ENCODE measurements at places on chromosomes 7 and 10. TPM values are rescaled to one million over a fixed set of nuclear protein-coding genes. Genes with fewer than 3 reads are reported as not detected.

GRCh38 chr10:35768011-35768410 is 125.9 kb upstream of the FZD8 start:
- H3K4me1 ChIP-seq, result no peaks in the 10 kb centered on the region
- DNase-seq, result no peak
- H3K27ac ChIP-seq, result no peak overlapping the region
- H3K4me3 ChIP-seq, result no peak overlapping the region

DNA sequence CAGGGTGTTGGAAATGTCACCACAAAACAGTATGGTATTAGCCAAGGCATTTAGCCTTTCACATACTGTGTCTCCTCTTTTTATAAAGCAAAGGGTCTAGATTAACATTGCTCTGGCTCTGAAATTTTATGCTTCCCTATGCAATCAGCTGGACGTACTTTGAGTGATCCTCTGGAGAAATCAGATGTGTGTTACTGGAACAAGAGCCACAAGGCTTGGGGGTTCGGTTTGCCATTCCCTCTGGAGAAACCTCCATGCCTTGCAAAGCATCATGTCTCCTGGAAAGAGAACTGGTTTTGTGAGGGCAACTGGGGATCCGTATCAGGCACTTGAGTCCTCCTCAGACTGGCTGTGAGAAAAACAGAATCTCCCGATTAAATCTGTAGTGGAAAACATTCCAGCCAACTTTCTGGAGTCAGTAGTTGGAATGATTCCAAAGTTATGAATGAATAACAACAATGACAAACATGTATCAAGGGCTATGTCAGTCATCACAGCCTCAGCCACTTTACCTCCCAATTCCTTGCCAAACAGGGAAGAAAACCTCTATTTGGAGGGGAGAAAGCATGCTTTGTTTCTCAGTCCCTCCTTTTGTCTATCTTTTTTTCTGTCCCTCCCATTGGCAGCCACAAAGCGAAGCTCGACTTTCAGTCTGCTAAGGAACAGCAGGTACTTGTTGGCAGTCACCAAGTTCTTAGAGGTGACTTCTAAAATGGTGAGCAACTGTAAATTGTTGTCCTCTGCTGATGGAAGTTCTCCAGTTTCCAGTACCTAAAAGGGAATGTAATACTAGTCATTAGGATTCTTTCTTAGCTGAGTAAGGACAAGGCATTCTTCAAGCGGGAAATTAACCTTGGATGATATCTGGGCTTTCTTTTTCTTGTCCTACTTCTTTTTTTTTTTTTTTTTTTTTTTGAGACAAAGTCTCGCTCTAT is 864.8 kb upstream of the AUTS2 start:
- H3K27me3 ChIP-seq, result 0 out of 2 replicates have a peak, but pooled peaks cover 4% of the 10 kb centered on the region
- H3K36me3 ChIP-seq, result no peaks in the 10 kb centered on the region
- peaks cover 46% of the 10 kb centered on the region for H3K4me1 ChIP-seq
- H3K27ac ChIP-seq, result no peak overlapping the region
- DNase-seq, result no peak

GRCh38 chr10:34762603-34763299 is 52.3 kb downstream of the PARD3 start:
- H3K36me3 ChIP-seq, result no peaks in the 10 kb centered on the region
- H3K4me3 ChIP-seq, result no peak overlapping the region

DNA sequence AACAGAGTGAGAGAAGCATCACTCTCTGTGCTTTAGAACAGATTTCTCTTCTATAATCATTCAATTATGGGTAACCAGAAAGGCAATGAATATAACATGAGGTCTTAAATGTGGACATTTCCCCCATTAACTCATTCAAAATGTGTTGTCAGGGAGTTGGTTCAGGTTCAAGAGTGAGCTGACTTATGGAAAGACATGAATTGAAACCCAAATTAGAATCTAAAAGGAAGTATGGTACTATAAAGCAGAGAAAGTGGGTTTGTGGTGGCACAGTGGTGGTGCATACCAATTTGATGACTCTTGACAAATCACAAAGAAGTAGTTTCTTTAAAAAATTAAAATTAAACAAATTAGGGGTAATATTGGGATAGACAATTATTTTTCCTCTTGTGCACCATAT is 114.6 kb upstream of the MEOX2 start:
- no peak overlapping the region for H3K27ac ChIP-seq
- DNase-seq, result no peak
- no peaks in the 10 kb centered on the region for H3K4me1 ChIP-seq

GRCh38 chr7:159075563-159076238 is 69.0 kb downstream of the VIPR2 start:
- peaks cover 88% of the 10 kb centered on the region for H3K27me3 ChIP-seq
- no peaks in the 10 kb centered on the region for H3K4me1 ChIP-seq
- H3K4me3 ChIP-seq, result no peak overlapping the region
- no peaks in the 10 kb centered on the region for H3K36me3 ChIP-seq
- DNase-seq, result no peak

GRCh38 chr7:96824686-96825085 is 115.0 kb upstream of the SEM1 start:
- DNase-seq, result no peak
- no peak overlapping the region for H3K27ac ChIP-seq
- peaks cover 7% of the 10 kb centered on the region for H3K4me1 ChIP-seq
- H3K27me3 ChIP-seq, result no peaks in the 10 kb centered on the region
- H3K36me3 ChIP-seq, result no peaks in the 10 kb centered on the region

DNA sequence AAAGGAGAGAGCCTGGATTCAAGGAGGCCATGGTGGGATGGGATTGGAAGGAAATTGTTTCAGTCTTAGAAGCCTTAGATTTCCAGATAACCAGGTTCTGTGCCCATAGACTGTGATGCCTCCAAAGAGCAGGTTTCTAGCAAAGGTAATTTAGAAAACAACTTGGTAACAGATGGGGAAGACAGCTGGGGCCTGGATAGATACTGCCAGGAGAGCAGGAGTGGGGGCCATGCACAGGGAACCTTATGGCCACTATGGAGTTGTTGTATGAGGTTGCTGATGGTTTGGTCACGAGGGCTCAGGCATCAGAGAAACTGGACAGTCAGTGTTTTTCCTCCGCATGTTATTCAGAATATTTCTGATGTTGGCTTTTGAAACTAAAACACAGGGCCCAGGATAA is 901.9 kb downstream of the LRMDA start:
- H3K4me3 ChIP-seq, result no peak overlapping the region
- no peaks in the 10 kb centered on the region for H3K27me3 ChIP-seq
- peaks cover 29% of the 10 kb centered on the region for H3K4me1 ChIP-seq
- no peak overlapping the region for H3K27ac ChIP-seq

- no peak overlapping the region for H3K4me3 ChIP-seq
- no peak for DNase-seq
- no peaks in the 10 kb centered on the region for H3K4me1 ChIP-seq
- no peak overlapping the region for H3K27ac ChIP-seq
Measured at GRCh38 chr7:119905495-119905894, 367.5 kb upstream of the KCND2 start.

GRCh38 chr7:157553256-157553655 is 216.5 kb downstream of the DNAJB6 start:
- H3K36me3 ChIP-seq, result no peaks in the 10 kb centered on the region
- H3K4me1 ChIP-seq, result no peaks in the 10 kb centered on the region
- no peak for DNase-seq
- H3K27ac ChIP-seq, result no peak overlapping the region

DNA sequence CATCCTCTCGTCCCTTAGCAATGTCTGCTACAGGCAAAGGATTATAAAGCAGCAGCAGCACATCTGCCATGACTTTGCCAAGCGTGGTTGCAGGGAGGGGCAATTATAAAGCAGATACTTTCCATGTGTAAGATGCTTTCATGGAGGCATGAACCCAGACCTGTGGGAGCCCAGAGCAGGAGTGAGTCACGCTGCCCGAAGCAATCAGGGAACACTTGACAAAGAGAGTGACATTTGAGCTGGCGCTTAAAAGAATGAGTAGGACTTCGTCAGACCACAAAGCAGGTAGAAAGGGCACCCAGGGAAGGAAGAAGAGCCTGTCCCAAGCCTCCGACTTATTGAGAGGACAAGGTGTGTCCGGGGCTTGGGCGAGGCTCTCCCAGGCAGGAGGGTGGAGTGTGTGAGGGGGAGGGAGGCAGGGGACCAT is 147.2 kb downstream of the MYOF start:
- peak overlapping the region; percentile 83 for H3K27ac ChIP-seq
- peak; percentile 87 for DNase-seq
- no peaks in the 10 kb centered on the region for H3K27me3 ChIP-seq

DNA sequence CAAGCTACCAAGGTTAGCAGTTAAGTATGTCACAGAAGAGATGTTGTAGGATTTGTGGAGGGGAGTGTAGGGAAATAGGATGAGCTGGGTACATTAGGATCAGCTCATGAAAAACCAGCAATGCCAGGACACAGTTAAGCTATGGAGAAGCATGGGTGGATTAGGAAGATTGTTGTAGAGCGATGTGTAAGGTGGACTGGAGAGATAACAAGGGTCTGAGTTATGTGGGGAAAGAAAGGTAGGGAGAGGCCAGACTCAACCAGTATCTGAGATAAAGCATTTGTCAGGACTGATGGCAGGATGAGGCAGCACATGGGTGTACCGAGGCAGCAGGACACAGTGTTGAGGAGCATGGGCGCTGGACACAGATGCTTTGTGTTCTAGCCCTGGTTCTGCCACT is 85.4 kb upstream of the PRR15 start:
- no peaks in the 10 kb centered on the region for H3K27me3 ChIP-seq
- H3K4me1 ChIP-seq, result no peaks in the 10 kb centered on the region
- no peak for DNase-seq
- H3K4me3 ChIP-seq, result no peak overlapping the region
- no peak overlapping the region for H3K27ac ChIP-seq
- no peaks in the 10 kb centered on the region for H3K36me3 ChIP-seq

DNA sequence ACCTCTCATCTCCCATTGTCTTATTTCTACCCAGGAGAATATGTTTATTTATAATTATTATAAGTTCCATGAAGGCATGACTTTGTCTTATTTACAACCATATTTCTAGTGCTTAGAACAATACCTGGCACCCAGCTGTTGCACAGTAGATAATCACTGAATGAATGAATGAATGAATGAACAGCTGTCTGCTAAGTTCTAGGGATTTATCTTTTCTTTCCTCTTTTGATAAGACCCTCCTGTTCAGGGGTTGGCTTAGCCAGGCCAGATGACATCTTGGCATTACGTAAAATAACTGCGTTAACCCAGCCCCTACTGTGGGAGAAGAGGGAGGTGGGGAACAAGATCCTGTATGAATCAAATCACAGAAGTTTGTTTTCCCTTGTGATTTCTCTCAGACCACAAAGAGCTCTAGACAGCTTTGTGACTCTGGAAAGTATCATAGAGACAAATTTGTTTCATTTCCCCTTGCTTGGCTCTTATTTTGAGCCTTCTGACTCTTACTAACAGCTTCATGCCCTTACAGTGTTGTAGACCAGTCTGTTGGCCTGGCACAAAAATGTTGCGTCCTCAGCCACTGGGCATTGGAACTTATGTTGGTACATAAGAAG is 8.4 kb downstream of the ZNF862 start:
- no peaks in the 10 kb centered on the region for H3K36me3 ChIP-seq
- DNase-seq, result no peak
- H3K27ac ChIP-seq, result no peak overlapping the region
- no peaks in the 10 kb centered on the region for H3K4me1 ChIP-seq
- no peaks in the 10 kb centered on the region for H3K27me3 ChIP-seq

DNA sequence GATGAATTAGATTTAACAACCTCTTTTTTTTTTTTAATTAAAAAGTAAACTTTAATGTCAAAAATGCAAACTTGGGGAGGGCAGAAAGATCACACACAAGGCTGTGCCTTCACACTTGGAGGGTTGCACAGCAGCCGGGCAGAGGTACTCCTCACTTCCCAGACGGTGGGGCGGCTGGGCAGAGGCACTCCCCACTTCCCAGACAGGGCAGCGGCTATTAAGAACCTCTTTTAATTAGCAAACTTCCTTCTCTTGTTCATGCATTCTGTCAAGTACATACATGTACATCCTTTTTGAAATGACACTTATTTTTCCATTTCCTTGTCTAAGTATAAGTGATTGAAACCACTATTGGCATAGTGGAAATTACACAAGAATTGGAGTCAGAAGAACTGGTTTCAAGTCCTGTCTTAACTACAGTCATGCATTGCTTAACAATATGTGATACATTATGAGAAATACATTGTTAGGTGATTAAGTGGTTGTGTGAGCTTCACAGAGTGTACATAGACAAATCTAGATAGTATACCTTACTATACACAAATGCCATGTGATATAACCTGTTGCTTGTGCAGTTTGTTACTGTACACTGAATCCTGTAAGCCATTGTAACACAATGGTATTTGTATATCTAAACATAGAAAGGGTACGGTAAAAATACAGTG is 26.5 kb downstream of the BTRC start:
- no peaks in the 10 kb centered on the region for H3K27me3 ChIP-seq
- H3K4me3 ChIP-seq, result no peak overlapping the region
- peak overlapping the region; percentile 68 for H3K27ac ChIP-seq
- DNase-seq, result no peak
- H3K36me3 ChIP-seq, result no peaks in the 10 kb centered on the region
- peaks cover 13% of the 10 kb centered on the region for H3K4me1 ChIP-seq

DNA sequence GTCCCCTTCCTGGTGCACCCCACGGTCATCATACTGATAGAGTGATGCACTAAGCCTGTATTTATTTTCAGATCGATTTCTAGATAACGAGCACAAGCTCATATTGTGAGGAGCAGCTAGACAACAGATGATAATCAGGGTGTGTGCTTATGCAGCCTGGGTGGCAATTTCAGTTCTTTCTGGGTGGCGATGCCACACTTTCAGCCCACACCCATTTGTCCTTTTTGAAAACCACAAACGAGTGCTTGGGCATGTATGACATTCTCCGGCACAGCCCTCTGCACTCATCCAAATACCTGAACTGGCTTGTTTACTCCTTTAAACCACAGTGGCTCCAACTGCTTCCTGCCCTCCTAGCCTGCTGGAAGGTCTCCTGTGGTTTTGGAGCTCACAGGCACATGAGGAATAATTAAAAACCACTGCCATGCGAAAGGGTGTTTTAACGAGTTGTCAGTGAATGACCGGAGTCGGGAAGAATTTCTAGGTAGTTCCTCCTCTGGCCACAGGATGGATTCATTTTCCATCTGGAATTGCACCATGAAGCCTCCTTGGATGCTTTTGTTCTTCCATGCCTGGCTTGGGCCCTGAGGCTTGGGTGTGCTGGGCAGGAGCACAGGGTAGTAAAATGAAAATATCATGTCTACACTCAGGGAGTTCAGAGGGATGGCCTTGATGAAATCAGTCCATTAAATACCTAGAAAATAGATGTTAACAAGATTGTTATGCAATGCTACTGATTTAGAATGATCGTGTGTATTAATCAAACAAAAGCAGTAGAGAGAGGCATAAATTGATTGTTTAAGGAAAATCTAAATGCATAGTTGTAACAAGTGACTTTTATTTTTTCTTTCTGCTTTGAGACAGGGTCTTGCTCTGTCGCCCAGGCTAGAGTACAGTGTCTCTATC is 52.4 kb upstream of the ITGB1 start:
- peaks cover 52% of the 10 kb centered on the region for H3K4me1 ChIP-seq
- peak; percentile 75 for DNase-seq
- H3K4me3 ChIP-seq, result no peak overlapping the region
- H3K36me3 ChIP-seq, result no peaks in the 10 kb centered on the region
- H3K27ac ChIP-seq, result peak overlapping the region; percentile 92

TMEM72 gene
- total RNA-seq, result not detected

VWC2 gene
- total RNA-seq, result not detected

MRC1 gene
- total RNA-seq, result 0.07 TPM

WDFY4 gene
- not detected for total RNA-seq

SEMA4G gene
- 0.83 TPM for total RNA-seq
